ENCODE measurements at places on chromosomes 3 and 15.

DNA sequence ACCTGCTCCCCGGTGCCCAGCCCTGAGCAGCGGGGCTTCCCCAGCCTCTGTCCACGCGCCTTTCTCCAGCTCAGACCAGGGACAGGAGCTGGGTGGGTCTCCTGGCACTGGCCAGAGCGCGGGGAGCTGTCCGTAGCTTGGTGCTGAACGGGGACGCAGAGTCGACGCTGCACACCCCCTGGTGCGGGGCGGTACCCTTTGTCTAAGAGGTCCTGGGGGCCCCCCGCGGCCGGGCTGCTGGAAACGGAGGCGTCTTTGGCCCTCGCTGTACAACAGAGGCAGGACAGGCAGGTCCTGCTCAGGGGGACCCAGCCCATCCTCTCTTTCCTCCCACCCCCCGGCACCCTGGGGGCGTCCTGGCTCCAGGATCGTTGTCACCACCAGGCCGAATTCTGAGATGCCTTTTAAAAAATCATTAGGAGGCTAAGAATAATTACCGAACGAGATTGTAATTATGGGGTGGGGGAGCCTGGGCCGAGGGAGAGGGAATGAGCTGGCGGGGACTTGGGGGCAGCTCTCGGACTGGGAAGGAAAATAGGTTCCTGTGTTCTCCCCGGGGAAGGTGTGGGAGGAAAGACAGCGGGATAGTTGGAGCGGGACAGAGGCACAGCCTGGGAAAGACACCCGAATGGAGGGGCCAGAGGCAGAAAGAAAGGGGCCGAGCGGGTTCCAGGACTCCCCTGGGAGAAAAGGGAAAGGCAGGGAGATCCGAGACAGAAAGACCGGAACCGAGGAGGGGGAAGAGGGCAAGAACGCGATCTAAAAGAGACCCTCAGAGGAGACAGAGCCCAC is 4.1 kb upstream of the SKOR1 start:
- DNase-seq = peak; percentile 51

GRCh38 chr3:158725348-158726011 is 6.8 kb downstream of the RARRES1 start:
- DNase-seq = peak; percentile 99

- DNase-seq = no peak
These were observed 33.5 kb downstream of the PDIA5 start for GRCh38 chr3:123100193-123100776.

- DNase-seq = no peak
These were observed 12.8 kb downstream of the PCSK6 start for GRCh38 chr15:101476756-101477155.

DNA sequence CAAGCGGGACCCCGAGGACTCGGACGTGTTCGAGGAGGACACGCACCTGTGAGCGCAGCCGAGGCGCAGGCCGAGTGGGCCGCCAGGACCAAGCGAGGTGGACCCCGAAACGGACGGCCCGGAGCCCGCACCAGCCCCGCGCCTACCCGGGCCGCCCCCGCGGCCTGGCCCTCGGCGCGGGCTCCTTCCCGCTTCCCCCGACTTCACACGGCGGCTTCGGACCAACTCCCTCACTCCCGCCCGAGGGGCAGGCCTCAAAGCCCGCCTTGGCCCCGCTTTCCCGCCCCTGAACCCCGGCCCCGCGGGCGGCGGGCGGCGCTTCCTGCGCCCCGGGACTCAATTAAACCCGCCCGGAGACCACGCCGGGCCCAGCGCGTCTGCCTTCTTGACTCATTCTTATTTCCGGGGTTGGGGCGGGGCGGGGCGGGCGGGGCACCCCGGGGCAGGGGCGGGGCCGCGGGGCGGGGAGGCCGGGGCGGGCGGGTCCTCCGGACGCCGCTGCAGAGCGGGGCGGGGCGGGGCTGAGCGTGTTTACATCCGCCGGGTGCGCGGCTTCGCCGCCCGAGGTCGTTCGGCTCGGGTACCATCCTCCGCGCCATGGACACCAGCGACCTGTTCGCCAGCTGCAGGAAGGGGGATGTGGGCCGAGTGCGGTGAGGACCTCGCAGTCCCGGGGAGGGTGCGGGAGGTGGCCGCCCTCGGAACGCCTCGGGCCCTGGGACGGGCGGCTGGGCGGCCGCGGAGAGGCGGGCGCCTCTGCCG is at the start of gene ABTB1:
Gene ABTB1, plus strand, starts transcription at position 524 of the 762 bp plus-strand sequence. Its CDS starts 74 bp downstream, at position 598.
- DNase-seq = peak; percentile 53

DNA sequence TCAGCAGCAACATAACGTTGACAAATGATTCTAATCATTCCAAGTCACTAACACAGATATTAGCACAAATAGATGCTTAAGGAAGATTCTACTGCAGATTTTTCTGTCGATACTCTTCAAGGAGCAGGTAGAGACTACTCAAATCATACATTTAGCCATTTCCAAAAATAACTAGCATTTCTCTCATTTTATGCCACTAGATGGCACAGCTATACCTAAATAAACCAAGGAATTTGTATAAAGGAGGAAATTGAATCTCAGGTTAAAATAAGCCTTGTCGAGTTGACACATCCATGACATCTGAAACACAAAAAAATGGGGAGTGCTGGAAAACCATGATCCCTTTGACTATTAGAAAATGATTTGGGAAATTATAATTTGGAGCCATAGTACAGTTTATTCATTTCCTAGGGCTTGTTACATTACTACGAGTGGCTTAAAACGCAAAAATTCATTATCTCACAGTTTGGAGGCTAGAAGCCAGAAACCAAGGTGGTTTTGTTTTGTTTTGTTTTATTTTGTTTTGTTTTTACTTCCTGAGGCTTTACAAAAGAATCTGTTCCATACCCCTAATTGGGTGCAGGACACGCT is 59.5 kb upstream of the STRIT1 start:
- peak; percentile 67 for DNase-seq

DNA sequence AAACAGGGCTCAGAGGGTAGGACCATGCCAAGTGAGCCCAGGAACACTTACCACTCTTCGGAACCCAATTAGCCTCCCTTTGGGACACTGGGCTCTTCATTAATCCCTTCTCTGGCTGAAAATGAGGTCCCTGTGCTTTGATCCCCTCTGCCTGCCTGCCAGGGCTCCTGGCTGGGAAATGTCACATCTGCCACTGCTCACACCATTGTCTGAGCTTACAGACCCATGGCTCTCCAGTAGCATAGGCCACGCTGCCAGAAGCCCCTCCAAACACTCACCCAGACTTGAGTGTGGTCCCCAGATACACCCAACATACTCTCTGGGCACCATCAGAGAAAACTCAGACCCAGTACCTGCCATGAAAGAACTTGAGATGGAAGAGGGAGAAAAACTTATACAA is 287.3 kb downstream of the XXYLT1 start:
- no peak for DNase-seq

DNA sequence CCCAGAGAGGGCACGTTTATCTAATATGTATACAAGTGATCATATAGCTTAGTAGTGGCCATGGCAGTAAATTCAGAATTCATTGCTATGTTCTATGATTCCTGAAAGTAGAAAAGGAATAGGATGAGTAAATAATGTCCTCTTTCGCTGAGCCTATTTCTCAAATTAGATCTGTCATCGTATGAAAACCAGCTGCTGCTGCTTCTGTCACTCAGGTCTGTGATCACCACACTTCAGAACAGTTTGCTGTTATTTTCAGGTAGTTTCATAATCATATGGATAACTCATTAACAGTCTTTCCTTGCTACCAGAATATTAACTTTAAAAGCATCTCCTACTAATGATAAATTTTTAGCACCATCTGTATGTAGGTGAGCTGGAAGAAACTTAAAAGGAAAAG is 289.1 kb upstream of the AZI2 start:
- no peak for DNase-seq

DNA sequence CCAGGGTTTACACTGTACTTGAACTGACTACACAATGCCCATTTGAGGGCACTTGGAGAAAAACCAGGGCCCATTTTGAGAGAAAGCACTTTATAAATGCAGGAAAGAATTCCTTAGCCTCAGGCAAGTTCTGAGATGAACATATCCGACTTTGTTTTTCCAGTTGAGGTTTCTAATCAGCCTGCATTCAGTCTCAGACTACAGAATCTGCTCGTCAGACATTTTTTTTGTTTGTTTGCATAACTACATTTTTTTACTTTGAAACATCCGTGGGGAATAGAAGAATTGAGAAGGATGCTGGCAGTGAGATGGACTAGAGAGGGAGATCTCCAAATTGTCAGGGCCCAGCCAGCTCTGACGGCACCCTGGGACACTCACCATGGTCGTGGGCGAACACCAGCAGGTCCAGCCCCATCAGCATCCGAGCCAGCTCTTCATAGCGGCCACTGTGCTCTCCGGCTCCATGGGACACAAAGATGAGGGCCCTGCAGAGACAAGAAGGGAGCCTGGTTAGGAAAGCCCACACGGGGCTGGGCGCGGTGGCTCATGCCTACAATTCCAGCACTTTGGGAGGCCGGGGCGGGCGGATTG is 40.8 kb downstream of the MGLL start:
- peak; percentile 85 for DNase-seq

GRCh38 chr3:124919756-124920155 is 14.8 kb downstream of the MUC13 start:
- DNase-seq = no peak

GRCh38 chr3:42733501-42734262 is 31.1 kb upstream of the HHATL start:
- no peak for DNase-seq

DNA sequence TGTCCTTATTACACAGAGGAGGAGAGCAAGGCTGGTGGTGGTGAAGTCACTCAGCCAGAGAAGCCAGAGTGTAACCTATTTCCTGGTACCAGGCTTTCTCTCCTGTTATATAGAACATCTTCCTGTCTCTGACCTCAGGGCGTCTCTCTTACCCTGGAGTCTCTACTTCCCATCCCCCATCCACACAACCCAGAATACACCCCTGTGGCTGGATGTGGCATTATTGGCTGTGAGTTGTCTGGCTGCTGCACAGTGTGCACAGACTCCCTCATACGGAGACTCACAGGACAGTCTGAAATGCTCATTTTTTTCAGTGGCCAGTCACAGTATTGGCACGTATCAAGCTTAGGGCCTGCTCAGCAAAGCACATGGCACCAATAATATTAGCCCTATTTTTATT is 8.6 kb downstream of the PODXL2 start:
- DNase-seq = no peak

GRCh38 chr15:90818251-90819210 is 49.9 kb upstream of the FURIN start:
- peak; percentile 13 for DNase-seq

- peak; percentile 16 for DNase-seq
These were observed 115.7 kb upstream of the P2RY1 start for GRCh38 chr3:152719264-152719663.

DNA sequence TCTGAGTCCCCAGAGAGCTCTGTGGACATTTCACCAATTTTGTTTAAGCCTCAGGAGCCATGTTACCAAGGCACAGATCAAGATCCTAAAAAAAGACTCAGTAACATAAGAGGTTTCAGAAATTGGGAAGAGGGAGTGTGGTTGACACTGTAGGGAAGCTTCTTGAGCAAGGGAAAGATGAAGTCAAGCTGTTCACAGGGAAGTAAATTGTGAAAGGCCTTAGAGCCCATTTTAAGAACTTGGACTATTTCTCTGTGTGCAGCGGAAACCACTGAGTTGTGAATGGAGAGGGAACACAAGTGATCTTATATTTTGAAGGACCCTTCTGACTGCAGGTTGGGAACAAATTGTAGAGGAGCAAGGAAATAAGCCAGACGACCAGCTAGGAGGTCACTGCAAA is 18.7 kb downstream of the BCL2A1 start:
- DNase-seq = no peak

- DNase-seq = no peak
These were observed 215.7 kb downstream of the STT3B start for GRCh38 chr3:31748281-31748932.

- DNase-seq = no peak
These were observed 612.8 kb upstream of the AGTR1 start for GRCh38 chr3:148084931-148085330.

- peak; percentile 97 for DNase-seq
These were observed 6.3 kb upstream of the PKM start for GRCh38 chr15:72237029-72237852.

GRCh38 chr3:172145031-172145686 is 105.8 kb downstream of the FNDC3B start:
- DNase-seq = no peak

DNA sequence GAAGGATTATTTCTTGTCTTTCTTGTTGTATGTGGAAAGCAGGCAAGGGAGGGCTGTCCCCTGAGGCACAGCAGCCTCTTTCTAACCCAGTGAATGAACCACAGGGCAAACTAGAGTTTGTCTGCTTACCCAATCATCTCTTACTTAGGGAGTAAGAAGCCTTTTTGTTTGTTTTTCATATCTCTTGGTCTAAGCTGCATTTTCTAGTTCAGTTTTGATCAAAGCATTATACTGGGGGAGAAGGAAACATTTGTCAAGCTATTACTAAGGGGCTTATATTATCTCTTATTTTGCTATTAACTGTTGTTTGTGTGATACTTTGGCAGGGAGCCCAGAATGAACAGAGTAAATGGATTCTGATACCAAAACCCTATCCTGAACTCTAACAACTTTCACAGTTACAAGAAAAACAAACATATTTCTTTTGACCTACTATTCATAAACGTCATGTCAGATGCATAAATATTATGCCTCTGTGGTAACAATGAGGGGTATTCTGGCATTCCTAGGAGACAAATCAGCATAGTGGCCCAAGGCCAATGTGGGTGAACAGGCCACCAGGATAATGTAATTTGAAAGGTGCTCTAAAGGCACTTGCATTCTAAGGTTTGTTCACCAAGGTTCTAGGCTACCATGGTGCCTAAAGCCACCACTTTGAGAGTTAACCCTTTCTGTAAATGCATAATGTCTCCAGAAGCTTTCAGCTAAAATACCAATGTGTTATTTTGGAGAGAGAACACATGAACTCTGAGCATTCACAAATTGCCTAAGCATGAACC is 271.6 kb upstream of the ZPLD1 start:
- peak; percentile 80 for DNase-seq

- DNase-seq = no peak
These were observed 81.8 kb downstream of the TP63 start for GRCh38 chr3:189712906-189713483.

DNA sequence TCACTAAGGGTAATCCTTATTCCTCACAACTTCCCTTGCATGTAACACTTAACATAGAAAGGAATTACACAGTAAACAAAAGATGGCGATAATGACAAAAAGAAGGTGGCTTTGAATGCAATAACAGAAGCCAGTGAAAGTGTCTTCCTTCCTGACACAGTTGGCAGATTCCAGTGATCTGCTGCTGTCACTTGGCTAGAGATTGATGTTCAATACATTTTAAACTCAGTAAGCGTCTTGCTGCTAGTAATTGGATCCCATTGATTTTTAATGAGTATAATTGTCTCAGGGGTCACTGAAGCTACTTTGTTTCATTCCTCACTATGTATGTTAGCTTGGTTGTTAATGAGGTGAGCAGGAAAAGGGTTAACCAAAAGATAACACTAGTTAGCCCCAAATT is 692.7 kb downstream of the NTRK3 start:
- no peak for DNase-seq

GRCh38 chr3:36381311-36381956 is 1.1 kb downstream of the STAC start:
- peak; percentile 28 for DNase-seq

- DNase-seq = no peak
These were observed 63.3 kb downstream of the ULK4 start for GRCh38 chr3:41898631-41899030.

DNA sequence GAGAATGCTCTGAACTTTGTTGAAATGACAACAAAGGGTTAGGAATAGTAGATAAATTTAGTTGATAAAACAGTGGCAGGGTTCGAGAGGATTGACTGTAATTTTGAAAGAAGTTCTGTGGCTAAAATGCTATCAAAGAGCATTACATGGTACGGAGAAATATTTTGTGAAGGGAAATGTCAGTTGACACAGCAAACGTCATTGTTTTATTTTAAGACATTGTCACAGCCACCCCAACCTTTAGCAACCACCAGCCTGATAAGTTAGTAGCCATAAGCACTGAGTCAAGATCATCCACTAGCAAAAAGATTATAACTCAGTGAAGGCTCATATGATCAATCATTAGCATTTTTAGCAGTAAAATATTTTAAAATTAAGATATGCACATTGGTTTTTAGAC is 8.7 kb upstream of the ST3GAL6 start:
- no peak for DNase-seq
